Retina (tissue), 1 donor: ENCODE measurements at places on chromosomes 4 and X.

DNA sequence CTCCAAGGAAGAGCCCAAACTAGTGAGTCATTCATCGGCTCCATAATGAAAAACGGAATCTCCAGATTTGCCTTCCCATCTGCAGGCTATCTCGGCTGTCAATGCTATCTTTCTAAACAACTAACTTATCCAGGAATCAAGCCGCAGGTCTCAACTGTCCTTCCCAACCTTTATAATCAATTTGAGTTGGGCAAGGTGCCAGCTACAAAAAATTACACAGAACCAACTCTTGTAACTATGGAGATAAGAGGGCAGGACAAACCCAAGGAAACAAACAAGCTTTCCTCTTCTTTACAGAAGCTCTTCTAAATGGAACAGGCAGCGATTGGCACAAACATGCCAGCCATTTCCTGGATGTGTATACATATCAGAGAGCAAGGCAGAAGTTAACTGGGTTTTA, 61.2 kb upstream of the RAI2 start:
- DNase-seq, result no peak

DNA sequence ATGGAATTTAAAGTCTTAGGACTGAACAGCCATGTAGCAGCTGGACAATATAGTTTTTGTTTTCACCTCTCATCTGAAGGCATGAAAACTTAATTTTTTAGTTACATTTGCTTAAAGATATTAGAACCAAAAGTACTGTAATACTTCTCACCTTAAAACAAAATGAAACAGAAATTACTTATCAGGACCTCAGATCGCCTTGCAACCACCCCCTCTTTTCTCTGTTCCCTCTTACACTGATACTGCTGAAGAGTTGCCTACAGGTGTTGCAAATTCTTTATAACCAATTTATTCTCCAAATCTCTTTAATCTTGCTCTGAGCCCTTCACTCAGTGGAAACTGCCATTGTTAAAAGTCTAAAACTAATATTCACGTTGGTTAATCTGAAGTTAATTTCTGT, 145.0 kb downstream of the SPCS3 start:
- DNase-seq, result no peak

GRCh38 chrX:111687305-111687704, 6.3 kb downstream of the ALG13 start:
- DNase-seq, result no peak

DNA sequence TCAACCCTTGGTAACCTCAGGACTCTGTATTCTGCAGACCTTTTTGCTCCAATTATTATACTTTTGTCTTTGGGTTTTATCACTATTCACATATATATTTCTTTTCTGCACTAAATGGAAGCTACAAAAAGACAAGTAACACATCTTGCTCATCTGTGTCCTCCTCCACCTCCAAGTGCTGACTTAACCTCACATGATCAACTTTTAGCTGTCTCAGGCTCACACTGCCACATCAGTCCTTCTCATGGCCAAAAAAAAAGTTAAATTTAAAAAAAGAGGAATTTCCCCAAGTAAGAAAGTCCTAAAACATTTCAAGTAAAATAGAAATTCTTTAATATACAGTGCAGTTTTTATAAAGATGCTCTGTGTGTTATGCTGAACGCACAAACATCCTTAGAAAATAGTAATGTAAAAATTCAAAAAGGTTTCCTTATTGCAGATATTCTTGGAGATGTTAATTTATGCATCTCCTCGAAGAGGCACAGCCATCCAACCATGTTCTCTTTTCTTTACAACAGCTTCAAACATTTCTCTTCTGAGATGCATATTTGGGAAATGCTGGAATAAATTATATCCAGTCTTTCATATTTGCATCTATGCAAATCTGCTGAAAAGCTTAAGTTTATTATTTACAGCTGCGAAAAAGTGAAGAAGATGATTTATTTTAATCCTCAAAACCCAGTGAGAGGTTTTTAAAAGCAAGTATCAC, 37.6 kb downstream of the ARAP2 start:
- DNase-seq, result no peak

DNA sequence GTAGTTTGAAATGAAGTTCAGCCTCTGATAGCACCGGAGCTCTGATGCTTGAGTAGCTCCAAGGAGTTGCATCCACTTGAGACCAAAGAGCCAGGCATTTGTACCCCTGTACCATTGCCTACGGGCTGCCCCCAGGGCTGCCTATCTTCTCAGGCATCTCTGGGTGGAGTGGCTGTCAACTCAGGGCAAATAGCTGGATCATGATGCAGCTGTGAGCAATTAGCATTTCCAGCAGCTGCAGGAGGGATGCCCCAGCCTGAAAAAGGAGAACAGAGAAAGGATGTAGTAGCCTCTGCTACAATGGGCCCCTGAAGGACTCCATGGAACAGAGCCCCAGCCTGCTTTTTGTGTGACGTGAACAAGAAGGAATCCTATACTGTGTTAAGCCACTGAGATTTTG, 492.6 kb downstream of the BCOR start:
- peak; percentile 36 for DNase-seq
